Iris pigment epithelial cell (primary cell): ENCODE measurements at places on chromosomes 7 and 10.
A peak's percentile ranks its signal among the peaks of the same experiment; 100 is the strongest.

DNA sequence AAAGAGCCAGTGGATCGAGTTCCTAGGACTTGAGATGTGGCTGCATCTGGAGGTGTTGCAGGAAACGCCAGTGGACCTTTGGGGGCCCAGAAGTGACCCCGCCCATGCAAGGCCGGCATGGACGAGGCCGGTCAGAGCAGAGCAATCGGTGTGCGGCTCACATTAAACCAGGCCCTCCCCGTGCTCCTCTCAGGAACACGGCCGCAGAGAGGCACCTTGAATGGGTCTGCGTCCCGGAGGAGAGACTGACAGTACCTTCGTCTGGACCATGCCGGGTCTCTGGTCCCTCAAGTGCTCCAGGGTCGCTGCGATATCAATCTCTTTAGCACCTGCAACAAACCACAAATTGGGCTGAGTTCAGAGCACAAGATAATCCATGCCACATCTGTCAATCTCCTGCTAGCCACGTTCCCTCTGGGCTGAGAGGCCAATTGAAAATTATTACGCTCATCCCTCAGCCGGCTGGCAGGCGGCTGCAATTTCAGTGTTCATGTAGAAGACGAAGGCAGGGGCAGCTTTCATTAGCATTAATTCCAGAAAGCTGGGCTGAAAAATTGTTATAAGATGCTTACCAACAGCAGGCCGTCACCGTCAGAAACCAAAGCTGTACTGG is 212.0 kb downstream of the DNAJB6 start:
- no peak for DNase-seq

GRCh38 chr7:80581486-80582260 is 56.8 kb upstream of the CD36 start:
- peak; percentile 45 for DNase-seq

- DNase-seq, result peak; percentile 34
These were observed 65.3 kb downstream of the TET1 start for GRCh38 chr10:68625316-68625921.

DNA sequence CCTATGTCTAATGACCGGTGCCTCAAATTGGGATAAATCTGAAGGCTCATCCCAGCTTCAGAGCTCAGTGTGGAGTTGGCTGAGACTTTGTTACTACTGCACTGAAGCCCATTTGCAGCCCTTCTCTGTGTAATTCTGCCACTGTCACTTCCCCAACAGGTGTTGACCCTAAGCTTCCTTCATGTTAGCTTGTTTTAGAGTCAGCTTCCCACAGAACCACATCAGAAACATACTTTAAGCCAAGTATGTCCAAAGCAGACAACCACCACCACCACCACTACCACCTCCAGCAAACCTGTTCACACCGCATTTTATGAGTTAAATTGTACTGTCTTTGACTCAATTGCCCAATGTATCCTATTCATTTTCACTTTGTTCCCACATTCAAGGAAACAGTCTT is 25.2 kb upstream of the GNAT3 start:
- DNase-seq, result no peak

DNA sequence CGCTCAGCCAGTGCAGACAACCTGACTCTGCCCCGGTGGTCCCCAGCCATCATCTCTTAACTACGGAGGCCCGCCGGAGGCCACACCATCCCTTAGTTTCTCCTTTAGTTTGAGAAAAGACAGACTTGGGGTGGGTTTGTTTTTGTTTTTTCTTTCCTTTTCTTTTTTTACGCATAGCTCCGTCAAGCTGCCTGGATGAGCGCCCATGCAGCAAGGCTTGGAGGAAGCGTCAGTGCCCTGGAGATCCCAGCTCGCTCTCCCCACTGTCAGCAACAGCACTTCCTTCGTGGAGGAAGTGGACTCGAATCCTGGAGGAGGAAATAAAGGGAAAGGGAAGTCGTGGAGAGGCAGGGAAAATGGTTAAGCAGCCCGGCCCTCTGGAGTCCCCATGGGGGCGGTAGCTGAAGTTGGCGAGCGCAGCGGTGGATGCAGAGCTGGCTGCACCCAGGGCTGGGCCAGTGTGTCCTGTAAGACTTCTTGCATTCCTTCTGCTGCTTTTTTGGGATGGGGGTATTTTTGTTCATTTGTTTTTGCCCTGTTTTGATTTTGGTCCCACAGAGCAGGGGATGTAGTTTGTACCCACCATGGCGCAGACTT is 35.9 kb upstream of the GJD4 start:
- DNase-seq, result no peak

GRCh38 chr10:110735620-110736027 is 91.5 kb downstream of the RBM20 start:
- DNase-seq, result no peak
